Activated CD4-positive, CD25-positive, alpha-beta regulatory T cell treated with anti-CD3 and anti-CD28 coated beads, Interleukin-2, amount 50 U/mL, for 24 hours (primary cell): ENCODE measurements at places on chromosomes 16 and 17.

GRCh38 chr17:9219631-9220397, 198.5 kb downstream of the NTN1 start:
- no peak for ATAC-seq

- ATAC-seq = no peak
Observed at GRCh38 chr17:1591474-1592090, 29.0 kb upstream of the PITPNA start.

DNA sequence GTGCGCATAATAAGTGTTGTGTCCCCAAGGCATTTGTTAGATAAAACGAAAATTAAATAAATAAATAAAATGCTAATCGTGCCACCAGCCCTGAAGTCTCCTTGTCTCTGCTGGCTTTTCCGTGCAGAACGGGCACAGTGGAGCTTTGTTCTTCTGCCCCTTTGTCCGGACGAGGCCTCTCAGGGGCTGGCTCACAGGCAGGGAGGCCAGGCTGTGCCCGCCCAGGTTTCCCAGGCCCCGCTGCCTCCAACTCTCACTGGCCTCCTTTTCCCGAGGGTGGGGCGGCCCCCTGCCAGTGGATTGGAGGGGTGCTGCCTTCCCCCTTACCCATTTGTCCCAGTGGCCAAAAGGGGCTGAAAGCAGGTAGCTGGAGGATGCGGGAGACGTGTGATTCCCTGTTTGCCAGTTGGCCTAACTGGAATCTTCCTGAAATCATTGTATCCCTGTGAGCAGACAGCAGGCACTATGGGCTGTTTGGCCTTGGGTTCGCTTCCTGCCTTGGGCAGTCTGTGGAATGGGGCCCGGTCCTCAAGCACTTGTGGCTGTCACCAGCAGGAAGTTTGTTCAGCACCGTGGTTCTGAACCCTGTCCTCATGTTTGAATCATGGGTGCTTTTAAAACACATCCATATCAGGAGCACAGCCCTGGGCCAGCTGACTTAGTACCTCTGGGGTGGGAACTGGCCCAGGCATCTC, 64.4 kb downstream of the KSR1 start:
- no peak for ATAC-seq

DNA sequence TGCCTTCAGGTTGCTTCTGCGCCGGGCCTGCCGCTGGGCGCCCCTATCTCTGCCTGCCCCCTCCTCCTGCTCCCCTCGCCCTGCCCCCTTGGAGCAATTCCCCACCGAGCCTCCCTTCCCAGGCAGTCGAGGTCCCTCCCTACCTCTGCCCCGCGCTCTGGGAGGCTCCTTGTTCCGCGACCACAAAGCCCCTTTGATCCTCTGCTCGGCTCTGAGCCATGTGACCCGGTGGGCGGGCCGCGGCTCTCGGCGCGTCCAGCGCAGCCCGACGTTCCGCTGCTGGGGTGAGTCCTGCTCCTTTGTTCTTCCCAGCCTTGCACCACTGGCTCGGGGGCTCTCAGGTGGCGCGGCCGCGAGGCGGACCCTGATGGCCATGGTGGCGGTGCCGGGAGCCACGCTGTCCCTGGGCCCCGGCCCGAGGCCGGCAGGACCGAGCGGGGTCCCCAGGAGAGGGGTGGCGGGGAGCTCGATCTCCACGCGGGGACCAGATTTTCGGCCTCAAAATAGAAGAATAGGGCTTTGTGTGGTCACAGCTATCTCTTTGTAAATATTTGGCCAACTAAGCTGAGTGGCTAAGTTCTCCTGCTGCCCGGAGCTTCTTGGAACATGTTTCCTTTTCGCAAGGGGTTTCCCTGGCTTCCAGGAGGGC, 310.6 kb downstream of the SEC14L1 start:
- peak; percentile 60 for ATAC-seq

GRCh38 chr17:82103553-82104451, 5.8 kb upstream of the FASN start:
- ATAC-seq = no peak

GRCh38 chr17:70144260-70144846, 25.0 kb upstream of the KCNJ2 start:
- ATAC-seq = no peak

GRCh38 chr17:2792366-2793169, 3.7 kb upstream of the RAP1GAP2 start:
- ATAC-seq = no peak

- ATAC-seq = no peak
Observed at GRCh38 chr16:11272921-11273720, at the start of gene PRM3. Gene PRM3, minus strand, starts transcription at chr16:11273629. Its CDS starts 34 bp downstream, at chr16:11273595.

- no peak for ATAC-seq
Observed at GRCh38 chr17:46118964-46119363, 74.3 kb downstream of the KANSL1 start.

- peak; percentile 68 for ATAC-seq
Observed at GRCh38 chr17:63954402-63955063, 18.2 kb downstream of the SCN4A start.

- no peak for ATAC-seq
Observed at GRCh38 chr17:40533896-40534295, 31.4 kb downstream of the CCR7 start.
